ENCODE measurements at places on chromosomes 6 and 20.

DNA sequence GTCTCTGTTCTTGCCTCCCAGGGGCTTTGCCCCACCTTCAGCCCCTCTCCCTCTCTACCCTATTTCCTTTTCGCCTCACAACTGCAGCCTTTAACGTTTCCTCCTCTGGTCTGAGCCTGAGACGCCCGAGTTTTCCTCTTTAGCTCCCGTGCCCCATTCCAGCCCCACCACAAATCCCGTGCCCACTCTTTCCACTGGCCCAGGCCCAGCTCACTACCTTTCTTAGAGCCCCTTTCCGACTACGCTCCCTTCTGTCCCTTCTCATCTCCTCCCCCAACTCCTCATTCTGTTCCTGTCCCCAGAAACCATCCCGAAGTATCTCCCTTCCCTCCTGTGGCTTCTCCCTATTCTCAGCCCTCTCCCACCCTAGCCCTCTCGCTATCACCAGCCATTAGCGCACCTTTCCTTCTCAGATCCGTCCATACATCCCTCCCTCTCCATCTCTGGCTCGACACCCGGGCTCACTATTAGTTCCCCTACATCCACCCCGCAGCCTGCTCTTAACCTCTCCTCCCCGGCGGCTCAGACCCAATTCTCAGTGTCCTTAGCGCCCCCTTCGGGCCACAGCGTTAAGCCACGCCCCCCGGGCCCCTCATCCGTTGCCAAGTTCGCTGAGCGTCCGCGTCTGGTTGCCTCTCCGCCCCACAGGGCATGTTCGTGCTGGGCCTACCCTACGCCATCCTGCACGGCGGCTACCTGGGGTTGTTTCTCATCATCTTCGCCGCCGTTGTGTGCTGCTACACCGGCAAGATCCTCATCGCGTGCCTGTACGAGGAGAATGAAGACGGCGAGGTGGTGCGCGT lies 2.7 kb downstream of the SLC32A1 start:
- DNase-seq: peak; percentile 80

DNA sequence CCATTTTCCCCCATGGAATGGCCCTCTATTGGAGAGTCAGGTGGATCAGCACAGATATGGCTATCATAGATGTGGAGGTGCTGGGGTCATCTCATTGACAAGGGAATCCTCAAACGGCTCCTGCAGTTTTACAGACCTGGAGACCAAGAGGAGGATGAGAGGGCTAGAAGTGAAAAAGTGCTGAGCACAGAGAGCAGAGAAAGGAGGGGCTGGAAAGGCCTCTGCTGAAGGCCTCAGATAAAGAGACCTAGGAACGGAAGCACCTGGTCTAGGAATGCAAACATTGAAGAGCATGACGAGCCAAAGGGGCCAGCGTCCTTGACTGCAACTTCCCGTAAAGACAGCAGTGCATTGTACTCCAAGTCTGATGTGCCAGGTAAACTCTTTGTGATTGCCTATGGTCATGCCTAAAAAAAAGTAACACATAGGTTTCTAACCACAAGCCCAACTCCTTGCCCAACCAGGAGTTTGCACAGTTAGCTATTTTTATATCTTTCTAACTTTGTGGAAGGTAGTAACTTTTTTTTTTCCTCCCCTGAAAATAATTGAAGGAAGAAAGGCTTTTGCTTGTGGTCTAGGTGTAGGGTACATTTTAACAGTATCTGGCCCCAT lies 15.2 kb downstream of the RSPH4A start:
- no peak for DNase-seq

DNA sequence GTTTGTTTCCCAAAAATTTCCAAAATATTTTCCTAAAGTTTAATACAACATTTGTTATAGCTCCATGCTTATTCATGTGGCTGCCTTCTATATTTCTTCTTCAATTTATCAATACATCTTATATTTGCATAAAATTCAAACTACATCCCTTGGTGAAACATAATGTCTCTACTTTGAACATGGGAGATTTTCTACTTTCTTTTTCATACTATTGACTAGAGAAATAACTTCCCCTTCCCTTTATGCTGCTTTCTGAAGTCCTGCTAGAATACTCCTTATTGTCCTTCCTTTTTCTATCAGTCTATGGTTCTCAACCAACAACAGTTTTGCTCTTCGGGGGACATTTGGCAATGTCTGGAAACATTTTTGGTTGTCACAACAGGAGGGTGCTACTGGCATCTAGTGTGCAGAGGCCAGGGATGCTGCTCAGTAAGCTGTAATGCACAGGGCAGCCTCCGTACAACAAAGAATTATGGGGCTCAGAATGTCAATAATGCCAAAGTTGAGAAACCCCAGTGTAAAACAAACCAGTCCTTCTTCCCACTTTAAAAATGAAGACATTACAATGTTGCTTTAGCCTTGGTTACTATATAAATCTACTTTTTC lies 29.9 kb downstream of the MKKS start:
- DNase-seq: no peak

DNA sequence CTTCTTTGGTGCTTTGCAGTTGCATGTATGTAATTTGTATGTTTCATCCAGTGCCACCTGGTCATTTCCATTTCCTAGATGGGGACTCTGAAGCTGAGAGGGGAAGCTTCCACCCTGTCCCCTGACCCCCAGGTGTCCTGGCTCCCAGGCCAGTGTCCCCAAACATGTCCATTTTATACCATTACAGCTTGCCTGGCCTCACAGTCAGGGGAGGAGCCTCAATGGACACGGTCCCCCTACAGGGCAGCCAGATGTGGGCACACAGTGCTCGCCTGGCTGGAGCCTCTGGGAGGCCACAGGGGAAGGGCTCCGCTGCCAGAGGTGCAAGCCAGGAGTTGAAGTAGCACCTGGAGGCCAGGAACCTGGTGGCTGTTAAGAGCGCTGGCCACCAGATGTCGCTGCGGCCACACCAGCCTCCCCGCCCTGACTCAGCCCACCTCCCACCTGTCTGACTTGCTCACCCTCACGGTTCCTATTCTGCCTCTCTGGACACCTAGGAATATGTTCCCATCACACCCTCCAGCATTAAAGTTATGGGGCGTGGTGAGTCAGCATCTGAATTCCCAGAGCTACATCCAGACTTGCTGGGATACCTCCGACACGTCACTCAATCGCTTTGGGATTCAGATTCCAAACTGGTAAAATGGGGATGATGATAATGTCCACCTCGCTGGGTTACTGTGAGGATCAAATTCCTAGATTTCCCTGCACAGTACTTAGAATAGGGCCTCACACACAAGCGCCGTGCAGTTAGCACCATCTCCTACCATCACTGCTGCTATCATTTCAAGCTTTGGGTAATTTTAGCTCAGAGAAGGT lies 107.4 kb downstream of the SULF2 start:
- peak; percentile 20 for DNase-seq

DNA sequence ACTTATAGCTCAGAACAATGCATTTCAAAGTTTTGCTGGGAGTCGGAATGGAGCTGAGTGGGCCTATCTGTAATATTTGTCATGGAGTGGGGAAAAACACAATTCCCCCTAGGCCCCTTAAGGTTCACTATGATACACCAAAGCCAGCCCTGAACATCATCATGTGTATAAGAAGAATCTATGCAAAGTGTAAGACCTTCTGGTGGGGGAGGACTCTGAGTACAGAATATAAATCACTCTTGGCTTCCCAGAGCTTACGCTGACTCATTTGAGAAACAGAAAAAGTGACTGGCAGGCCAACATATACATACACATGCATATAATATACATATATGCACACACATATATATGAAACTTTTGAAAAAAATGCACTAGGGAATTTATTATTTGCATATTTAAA lies 54.1 kb upstream of the UBR2 start:
- DNase-seq: no peak

- no peak for DNase-seq
Measured at GRCh38 chr6:144232176-144232831, 52.8 kb upstream of the UTRN start.

DNA sequence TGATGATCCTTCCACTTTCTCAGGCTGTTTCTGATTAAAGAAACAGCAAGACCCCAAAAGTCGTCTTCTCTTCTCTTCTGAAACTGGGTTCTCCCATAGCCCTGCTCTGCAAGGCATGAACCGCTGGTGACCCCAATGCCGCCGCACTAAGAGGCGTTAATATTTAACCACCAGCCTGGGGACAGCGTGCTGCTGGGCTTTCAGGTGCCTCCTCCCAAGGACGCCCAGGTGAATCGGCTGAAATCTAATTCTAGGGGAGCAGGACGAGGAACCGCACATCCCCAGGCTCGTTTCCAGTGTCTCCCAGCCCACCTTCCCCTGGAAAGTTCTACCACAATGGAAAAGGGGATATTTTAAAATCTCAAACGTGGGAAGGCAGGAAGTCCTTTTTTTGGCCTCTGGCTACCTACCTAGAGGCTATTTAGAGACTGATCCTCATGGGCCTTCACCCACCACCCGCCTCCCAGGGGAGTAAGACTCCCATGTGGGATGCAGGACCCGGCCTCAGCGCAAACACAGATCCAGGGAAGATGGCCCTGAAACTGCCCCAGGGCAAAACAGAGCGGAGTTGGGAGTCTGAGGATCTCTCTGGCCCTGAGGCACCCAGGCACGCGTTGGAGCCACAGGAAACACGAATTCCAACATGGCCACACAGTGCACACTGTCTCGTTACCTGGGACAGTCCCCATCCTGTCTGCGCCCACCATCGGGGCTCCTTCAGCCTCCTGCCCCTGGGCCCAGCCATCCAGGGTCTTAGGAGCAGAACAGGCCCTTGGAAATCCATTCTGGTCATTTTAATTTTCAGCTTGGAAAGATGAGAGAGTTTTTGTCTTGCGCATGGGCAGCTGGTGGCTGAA lies 56.2 kb downstream of the BMP7 start:
- DNase-seq: no peak

- DNase-seq: peak; percentile 19
Measured at GRCh38 chr20:34559311-34560140, 1.0 kb downstream of the MAP1LC3A start.

DNA sequence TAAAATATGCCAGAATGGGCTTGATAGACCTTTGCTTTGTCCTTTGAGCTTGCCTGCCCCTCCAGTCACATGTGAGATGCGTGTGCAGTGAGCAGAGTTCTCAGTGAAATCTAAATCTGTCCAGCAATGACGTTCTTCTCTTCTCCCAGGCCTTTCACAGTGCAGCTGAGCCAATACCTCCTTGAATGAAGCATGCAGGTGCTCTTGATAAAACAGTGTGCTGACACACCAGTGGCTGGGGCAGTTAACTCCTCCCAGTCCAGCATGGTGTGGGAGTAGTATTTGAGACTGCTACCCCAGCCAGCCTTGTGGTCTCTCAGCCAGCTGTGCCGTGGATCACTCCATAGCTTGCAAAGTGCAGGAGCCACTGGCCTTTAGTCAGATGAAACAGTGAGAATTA lies 240.5 kb downstream of the FARS2 start:
- DNase-seq: no peak
